Activated T-cell treated with anti-CD3 and anti-CD28 coated beads for 48 hours (primary cell): ENCODE measurements at places on chromosomes 1 and 21.

DNA sequence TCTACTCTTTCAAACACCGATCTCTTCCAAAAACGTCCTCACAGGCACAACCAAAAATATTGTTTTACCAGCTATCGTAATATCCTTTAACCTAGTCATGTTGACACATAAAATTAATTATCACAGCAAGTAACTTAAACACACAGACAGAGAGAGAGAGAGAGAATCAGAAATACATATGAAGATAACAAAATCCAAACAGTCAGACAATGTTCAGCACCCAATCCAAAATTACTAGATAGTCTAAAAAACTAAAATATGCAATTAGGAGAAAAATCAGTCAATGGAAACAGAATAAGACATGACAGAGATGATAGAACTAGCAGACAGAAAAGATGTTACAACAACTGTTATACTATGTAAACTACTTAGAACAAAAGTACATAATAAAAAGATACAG, 537.7 kb downstream of the LMO4 start:
- no peak for DNase-seq

DNA sequence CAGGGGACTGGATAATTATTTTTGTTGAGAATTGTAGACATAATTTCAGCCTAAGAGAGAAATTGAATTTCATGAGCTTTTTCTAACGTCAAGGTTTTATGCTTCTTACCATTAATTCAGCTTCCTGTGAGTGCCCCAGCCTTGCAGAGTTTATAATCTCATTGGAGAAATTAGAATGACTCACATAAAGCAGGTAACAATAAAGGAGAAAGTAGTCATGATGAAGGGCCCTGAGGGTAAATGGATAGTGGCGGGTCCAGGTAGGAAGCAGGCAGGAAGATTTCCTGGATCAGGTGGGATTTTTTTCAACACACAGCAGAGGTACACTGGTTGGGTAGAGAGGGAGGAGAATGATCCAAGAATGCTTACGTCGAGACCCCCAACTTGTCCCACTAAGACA, 311.4 kb downstream of the BARHL2 start:
- DNase-seq, result no peak

DNA sequence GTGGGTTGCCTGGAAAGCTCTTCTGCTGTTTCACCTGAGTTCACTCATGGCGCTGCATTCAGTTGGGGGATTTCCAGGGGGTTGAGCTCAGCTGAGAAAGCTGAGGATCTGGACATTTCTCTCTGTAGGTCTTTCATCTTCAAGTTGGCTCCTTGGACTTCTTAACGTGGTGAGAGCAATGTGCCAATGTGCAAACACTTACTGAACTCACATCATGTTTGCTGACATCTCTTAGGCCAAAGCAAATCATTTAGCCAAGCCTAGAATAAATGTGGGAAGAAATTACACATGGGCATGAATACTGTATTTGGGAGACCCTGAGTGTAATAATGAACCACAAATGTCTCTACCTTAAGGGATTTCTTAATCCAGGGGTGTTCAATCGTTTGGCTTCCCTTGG, 42.7 kb upstream of the SLC22A15 start:
- no peak for DNase-seq

DNA sequence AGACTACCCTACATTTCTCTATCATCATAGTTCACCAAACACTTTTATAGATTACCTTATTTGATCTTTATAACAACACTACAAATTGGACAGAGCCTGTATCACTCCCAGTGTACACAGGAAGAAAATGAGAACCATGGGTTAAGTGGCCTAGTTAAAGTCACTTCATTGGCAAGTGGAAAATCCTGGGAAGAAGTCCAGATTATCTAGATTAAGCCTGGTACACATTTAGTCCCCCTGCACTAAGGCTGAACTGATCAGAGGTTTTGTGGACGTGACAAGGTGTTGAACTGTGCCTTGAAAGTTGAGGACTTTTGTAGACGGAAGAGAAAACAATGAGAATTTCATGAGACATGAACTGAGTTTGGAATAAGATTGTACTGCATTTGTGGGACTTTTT, 7.5 kb upstream of the USH2A start:
- DNase-seq, result no peak

GRCh38 chr1:226525750-226526149, 22.8 kb upstream of the STUM start:
- DNase-seq, result no peak

GRCh38 chr1:229716069-229716468, 90.0 kb downstream of the URB2 start:
- no peak for DNase-seq

DNA sequence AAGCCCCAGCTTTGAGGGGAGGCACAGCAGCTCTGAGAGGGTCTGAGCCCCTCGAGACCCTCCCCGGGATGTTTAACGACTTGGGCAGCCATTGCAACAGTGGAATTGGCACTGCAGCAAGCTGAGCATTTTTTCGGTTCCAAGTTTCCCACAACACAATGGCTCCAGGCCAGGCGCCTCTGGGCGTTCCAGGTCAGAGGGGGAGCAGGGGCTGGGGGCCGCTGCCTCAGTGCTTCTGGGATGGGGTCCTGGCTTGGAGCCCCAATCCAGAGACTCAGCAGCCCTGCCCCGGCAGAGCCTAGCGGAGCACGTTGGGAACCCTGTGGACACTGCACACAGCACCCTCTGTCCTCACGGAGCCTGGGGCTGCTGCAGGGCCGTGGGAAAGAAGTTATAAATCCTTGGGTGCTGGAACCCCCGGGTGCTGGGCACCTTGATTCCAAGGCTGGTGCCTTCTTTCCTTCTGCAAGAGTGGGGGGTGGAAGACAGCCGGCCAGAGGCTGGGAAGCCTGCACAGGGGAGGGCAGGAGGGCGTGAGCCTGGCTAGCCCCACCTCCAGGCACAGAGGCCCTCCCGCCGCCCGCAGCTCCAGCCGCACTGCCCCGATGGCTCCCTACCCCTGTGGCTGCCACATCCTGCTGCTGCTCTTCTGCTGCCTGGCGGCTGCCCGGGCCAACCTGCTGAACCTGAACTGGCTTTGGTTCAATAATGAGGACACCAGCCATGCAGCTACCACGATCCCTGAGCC, 50.1 kb downstream of the COL18A1 start:
- DNase-seq, result no peak

GRCh38 chr1:65526049-65526556, 105.6 kb downstream of the LEPR start:
- DNase-seq, result no peak

DNA sequence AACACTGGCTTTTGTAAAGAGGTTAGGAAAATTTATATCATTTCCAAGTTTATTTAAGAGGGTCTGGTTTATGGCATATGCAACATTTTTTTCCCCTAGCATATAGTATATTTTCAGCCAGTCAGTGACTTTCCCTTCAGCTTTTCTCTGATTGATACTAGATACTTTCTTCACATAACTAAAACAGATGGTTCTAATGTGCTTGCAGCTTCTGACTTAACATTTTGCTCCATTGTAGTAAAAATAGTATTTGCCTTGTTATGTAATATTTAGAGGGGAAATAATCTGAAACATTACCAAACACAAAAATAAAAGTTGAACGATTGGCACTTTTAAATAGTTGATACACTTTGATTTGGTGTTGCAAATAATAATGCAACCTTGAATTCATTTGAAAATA, 191.7 kb downstream of the GPR52 start:
- no peak for DNase-seq

- no peak for DNase-seq
Observed at GRCh38 chr1:67274623-67275325, 32.9 kb upstream of the IL12RB2 start.

GRCh38 chr1:218305472-218306064, 20.5 kb downstream of the RRP15 start:
- DNase-seq, result no peak

DNA sequence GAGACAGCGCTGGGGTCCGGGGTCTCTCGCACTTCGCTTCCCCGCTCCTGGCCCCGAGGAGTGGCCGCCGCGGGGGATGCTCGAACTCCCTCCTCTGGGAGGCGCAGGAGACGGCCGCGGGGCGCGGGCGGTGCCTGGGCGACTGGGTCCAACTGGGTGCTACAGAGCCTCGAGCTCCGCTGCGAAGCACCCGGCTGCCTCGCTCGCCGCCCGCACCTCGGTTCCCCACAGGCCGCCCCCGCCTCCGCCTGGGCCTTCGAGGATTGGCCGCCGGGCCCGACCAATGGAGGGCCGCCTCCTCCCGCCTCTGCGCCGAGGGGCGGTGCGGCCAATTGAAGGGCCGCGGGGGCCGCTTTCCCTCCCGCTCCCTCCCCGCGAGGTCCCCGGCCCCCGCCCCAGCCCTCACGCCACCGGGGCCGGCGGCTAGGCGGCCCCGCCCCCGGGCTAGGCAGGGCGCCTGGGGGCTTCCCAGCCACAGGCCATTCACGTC, at the start of gene CNN3:
CNN3 (minus strand) TSS at position 196 of the 490 bp plus-strand sequence. CDS start 216 bp downstream, outside the sequence.
- peak; percentile 63 for DNase-seq

GRCh38 chr1:200366577-200367253, 43.1 kb downstream of the ZNF281 start:
- DNase-seq, result no peak
